ENCODE measurements at places on chromosomes 4 and X. TPM values are rescaled to one million over a fixed set of nuclear protein-coding genes. Genes with fewer than 3 reads are reported as not detected.

The CLDN22 gene
- not detected for total RNA-seq

The CXXC4 gene
- 0.50 TPM for total RNA-seq

The PPP1R2C gene
- not detected for total RNA-seq

The SPANXD gene
- not detected for total RNA-seq

The SULT1E1 gene
- total RNA-seq: not detected

The TXK gene
- 0.67 TPM for total RNA-seq

The SATL1 gene
- 0.07 TPM for total RNA-seq

The SPACA5 gene
- total RNA-seq: not detected

The OPN1MW2 gene
- not detected for total RNA-seq

The WNK3 gene
- 6.5 TPM for total RNA-seq

The SLC6A14 gene
- 0.13 TPM for total RNA-seq

The FREM3 gene
- not detected for total RNA-seq

The BCORL1 gene
- 5.8 TPM for total RNA-seq

The PRR27 gene
- not detected for total RNA-seq

The EIF2S3 gene
- 208 TPM for total RNA-seq

The SMR3B gene
- total RNA-seq: not detected

The YTHDC1 gene
- total RNA-seq: 46.1 TPM

The TBC1D8B gene
- 1.3 TPM for total RNA-seq

The FAM9B gene
- not detected for total RNA-seq

The XAGE1A gene
- total RNA-seq: not detected

The NALF2 gene
- total RNA-seq: 3.6 TPM

The TLR10 gene
- total RNA-seq: not detected

The PAGE2 gene
- total RNA-seq: not detected

The CLNK gene
- not detected for total RNA-seq

The NHS gene
- 9.8 TPM for total RNA-seq

The LAS1L gene
- total RNA-seq: 28.2 TPM

The DSPP gene
- not detected for total RNA-seq

The MAGED4B gene
- 52.5 TPM for total RNA-seq

The GPR78 gene
- total RNA-seq: not detected

The PPARGC1A gene
- total RNA-seq: 3.3 TPM

The XKRX gene
- 0.04 TPM for total RNA-seq

The GALNTL6 gene
- total RNA-seq: 0.13 TPM

The STARD8 gene
- total RNA-seq: 1.8 TPM

The CT45A1 gene
- not detected for total RNA-seq

The PDE6B gene
- total RNA-seq: 19.7 TPM
